ENCODE measurements at places on chromosomes 11 and 22.

DNA sequence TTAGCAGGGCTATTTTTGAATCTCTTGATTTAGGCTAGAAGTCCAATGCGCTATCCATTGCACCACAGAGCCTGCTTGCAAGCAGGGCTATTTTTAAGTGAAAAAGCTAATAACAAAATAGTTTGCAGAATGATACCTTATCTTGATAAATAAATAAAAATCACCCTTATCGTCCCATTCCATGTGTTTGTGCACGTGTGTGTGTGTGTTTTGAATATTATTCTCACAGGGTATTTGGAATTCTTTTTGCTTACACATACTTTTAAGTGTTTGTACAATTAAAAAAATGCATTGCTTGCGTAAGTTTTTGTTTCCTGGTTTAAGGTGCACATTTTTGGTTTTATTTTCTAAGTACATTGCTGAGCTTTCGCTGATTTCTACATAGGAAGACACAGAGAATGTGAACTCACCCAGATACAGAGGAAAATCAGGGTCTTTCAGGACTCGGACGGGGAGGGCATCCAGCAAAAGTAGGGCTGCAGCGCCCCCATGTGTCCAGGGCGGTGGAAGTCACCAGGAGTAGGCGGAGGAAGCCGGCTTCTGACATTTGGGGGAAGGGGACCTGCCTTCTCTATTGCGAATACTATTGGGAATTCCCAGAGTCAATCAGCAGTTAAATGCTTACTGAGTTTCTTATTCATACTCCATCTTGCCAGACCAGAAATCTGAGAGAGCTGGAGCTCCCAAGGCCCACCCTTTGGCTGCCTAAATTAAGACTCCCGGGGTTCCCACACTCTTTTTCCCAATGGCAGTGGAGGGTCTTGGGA is 27.3 kb downstream of the SLC1A2 start:
- no peak overlapping the region for H3K4me3 ChIP-seq
- no peak overlapping the region for H3K27ac ChIP-seq
- peaks cover 11% of the 10 kb centered on the region for H3K4me1 ChIP-seq
- no peaks in the 10 kb centered on the region for H3K27me3 ChIP-seq
- no peaks in the 10 kb centered on the region for H3K36me3 ChIP-seq

- H3K4me3 ChIP-seq = no peak overlapping the region
- H3K27ac ChIP-seq = no peak overlapping the region
- DNase-seq = no peak
- no peaks in the 10 kb centered on the region for H3K4me1 ChIP-seq
These were observed 694.7 kb downstream of the NTM start for GRCh38 chr11:132064987-132065620.

DNA sequence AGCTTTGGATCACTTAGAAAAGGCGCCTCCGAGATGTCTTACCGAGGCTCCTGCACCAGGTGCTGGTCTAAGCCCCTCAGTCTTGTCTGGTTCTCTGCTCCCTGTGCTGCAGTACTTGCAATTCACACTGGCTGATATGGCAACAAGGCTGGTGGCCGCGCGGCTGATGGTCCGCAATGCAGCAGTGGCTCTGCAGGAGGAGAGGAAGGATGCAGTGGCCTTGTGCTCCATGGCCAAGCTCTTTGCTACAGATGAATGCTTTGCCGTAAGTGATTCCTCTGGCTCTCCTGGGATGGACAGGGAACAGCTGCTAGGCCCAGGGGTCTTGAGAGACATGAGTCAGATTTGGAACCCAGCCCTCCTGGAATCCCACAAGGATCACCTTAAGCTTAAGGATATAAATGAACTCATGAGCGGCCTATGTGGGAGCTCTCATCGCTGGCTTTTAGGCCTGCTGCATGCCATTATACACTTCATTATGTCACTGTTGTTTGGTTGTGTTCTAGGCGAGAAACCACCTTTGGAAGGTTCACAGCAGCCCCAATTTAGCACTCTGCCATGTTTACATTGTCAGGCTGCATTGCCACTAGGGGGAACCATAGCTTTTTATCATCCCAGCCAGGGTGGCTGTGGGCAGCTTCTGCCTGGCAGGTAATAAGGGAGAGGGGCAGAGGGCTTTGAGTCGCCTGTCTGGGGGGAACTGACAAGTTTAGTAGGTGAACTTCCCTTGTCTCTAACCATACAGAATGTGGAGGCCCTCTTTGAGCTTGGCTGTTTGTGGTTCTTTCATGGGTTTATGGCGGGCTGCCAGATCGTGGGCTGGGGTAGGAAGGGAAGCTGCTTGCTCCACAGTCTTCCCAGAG is 8.5 kb downstream of the ACAD8 start:
- H3K4me1 ChIP-seq = no peaks in the 10 kb centered on the region
- H3K27ac ChIP-seq = no peak overlapping the region
- H3K36me3 ChIP-seq = peaks cover 6% of the 10 kb centered on the region

DNA sequence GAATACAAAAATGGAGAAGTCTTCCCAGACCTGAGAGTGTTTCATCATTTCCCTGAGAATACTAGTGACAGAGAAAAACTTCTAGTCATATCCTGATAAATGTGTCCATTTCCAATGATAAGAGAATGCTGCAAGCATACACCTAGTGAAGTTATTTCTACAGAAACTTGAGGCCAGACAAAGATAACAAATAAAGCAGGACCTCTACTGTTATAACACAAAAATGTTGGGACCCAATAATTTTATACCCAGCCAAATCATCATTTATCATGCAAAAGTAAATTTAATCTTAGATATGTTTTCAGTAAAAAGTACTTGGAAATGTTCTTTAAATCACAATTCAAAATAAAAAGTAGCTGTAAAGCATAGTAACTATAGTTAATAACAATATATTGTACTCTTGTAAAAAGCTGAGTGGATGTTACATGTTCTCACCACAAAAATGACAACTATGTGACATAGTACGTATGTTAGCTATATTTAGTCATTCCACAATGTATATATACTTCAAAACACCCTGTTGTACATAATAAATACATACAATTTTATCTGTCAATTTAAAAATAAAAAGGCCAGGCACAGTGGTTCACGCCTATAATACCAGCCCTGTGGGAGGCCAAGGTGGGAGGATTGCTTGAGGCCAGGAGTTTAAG is 12.6 kb downstream of the RRAS2 start:
- no peak for DNase-seq
- H3K4me3 ChIP-seq = no peak overlapping the region
- no peaks in the 10 kb centered on the region for H3K36me3 ChIP-seq
- no peak overlapping the region for H3K27ac ChIP-seq

DNA sequence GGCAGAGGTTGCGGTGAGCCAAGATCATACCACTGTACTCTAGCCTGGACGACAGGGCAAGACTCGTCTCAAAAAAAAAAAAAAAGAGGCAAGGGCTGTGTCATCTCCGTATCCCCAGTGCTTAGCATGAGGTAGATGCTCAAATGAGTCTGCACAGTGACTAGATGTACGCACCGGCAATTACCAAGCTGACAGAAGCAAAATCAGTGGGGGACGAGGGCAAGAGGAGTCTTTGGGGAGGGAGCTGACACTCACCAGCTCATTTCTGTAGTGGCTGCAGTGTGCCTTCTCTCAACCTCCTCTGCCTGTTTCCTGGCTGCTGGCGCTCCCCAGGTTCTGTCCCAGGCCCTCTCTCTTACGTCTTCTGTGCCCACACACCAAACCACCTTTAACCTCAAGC is 69.9 kb downstream of the PACSIN2 start:
- H3K27me3 ChIP-seq = no peaks in the 10 kb centered on the region
- DNase-seq = no peak
- peaks cover 36% of the 10 kb centered on the region for H3K4me1 ChIP-seq
- no peaks in the 10 kb centered on the region for H3K36me3 ChIP-seq
- H3K27ac ChIP-seq = no peak overlapping the region
- no peak overlapping the region for H3K4me3 ChIP-seq

GRCh38 chr11:2345050-2345449 is 32.1 kb upstream of the CD81 start:
- DNase-seq = no peak
- H3K4me3 ChIP-seq = no peak overlapping the region
- H3K27me3 ChIP-seq = no peaks in the 10 kb centered on the region
- no peaks in the 10 kb centered on the region for H3K4me1 ChIP-seq
- no peak overlapping the region for H3K27ac ChIP-seq

DNA sequence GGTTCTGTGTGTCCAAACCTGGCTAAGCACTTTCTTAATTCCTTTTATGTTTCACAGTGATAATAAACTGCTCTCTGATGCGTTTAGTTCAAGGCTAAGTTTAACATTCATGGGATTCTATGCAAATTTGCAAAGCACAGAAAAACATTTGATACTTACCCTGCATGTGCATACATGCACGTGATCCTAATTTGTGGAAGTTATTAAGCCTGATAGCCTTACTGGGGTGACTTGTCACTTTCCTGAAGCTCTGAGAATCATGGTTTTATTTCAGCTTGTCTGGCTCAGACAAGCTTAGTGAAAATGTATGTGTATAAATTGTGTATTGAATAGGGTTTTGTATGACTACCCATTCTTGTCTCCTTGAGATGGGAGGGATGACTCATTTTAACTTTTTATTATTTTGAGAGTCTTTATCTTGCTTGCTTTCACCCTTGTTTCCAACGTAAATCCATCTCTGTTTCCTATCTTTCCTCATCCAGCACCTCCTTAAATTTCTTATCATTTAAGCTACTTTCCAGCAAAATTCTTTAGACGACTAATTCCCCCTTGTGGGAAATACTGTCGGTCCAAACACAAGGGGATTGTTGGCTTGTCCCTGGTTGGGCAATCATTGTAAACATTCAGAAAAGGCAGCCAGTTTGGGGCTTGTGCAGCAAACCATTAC is 167.1 kb downstream of the C11orf91 start:
- no peak for DNase-seq
- no peak overlapping the region for H3K4me3 ChIP-seq
- no peaks in the 10 kb centered on the region for H3K36me3 ChIP-seq
- no peaks in the 10 kb centered on the region for H3K4me1 ChIP-seq

DNA sequence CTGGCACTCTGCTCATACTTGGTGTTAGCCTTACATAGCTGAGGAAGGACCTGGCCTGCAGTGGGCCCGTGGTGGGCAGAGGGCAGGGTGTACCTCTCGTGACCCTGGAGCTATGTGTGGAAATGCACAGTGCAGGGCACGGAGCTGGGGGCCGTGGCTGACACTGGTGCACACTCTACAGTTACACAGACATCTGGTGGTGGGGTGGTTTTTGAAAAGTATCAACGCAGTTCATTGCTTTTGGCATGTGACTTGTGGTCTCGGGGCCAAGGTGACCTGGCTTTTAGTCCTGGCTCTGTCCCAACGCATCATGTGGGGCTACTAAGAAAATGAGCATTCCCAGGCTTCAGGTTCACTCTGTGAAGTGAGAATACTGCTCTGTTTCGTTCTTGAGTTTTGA is 553.6 kb downstream of the NTM start:
- no peaks in the 10 kb centered on the region for H3K4me1 ChIP-seq
- no peaks in the 10 kb centered on the region for H3K36me3 ChIP-seq
- H3K27me3 ChIP-seq = no peaks in the 10 kb centered on the region

- no peak overlapping the region for H3K27ac ChIP-seq
- no peak overlapping the region for H3K4me3 ChIP-seq
- H3K27me3 ChIP-seq = peaks cover 17% of the 10 kb centered on the region
These were observed 2.7 kb downstream of the RAB3IL1 start for GRCh38 chr11:61914471-61915171.

DNA sequence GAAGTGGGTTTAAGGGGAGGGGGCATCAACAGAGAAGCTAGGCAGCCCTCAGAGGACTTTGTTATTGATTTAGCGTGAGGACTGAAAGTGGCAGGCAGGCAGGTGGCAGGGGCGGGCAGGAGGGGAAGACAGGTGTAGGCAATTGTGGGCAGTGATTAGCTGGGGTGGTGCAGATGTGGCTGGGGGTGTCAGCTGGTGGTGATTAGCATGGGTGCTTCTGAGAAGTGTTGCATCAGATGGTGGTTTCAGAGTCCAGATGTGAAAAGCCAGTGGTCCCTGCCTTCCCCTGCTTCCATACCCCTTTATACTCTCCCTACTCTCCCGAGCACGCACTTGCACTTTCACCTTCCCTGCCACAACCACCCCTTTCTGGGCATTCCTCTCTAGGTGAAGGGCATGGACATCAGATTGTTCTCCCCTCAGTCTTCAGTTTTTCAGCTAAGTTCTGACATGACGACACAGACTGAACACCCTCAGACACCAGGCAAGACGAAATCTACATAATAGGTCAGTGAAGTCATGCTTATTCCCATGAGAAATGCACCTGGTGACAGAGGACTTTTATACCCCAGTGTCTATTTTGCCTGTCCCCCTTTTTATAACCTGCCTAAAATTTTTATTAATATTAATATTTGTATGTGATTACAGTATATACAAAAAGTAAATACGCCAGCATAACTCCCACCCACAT is 435.7 kb upstream of the CADM1 start:
- DNase-seq = no peak
- H3K27ac ChIP-seq = no peak overlapping the region
- no peaks in the 10 kb centered on the region for H3K36me3 ChIP-seq
- H3K27me3 ChIP-seq = no peaks in the 10 kb centered on the region

DNA sequence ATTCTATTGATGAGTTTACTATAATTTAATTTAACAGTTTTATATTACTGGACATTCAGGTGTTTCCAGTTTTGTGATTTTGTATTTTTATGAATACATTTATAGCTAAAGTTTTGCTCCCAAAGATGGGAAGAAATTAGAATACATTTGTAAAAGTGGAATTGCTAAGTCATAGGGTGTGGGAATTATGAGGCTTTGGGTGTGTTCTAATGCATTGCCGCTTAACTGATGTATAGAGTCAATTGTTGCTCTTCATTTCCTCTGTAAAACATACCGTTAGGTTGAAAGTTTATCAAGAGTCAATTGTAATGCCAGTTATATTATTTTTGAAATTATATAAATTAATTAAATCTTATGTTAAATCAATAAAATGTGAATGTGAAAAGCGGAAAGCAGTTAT is 16.2 kb downstream of the PAAF1 start:
- H3K4me3 ChIP-seq = no peak overlapping the region
- DNase-seq = no peak
- H3K4me1 ChIP-seq = no peaks in the 10 kb centered on the region
- H3K36me3 ChIP-seq = no peaks in the 10 kb centered on the region
- no peak overlapping the region for H3K27ac ChIP-seq
- H3K27me3 ChIP-seq = no peaks in the 10 kb centered on the region

DNA sequence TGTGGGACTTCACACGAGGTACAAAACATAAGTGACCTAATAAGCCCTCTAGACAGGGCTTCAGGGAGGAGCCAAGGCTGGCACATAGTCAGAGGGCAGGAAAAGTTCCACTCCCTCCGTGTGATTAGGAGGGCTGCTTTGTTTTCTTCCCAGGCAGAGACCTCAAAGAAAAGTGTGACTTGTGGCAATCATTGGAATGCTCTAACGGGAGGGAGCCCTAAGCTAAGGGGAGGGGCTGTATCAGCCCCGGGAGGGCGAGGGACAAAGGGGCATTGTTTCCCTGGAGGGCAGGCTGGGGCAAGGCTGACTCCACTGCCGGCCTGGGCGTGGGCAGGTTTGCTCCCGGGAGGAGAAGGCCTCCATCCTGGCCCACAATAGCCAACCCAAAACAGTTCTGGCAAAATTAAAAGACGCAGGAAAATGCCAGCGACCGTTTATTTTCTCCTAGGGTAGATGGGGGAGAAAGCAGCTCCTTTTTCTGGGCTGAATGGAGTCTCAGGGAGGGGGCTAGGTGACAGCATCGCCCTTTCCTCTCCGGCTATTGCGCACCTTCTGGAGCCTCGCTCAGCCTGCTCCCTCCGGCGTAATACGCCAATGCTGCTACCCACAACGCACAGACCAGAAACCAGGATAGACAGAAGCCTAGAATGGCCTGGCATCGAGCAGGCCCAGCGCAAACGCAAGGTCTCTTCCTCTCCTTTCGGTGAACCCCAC is 60.2 kb downstream of the ENDOD1 start:
- H3K4me3 ChIP-seq = peak overlapping the region; percentile 63
- H3K4me1 ChIP-seq = peaks cover 3% of the 10 kb centered on the region
- DNase-seq = peak; percentile 52
- H3K27me3 ChIP-seq = no peaks in the 10 kb centered on the region
- H3K27ac ChIP-seq = peak overlapping the region; percentile 92
- H3K36me3 ChIP-seq = no peaks in the 10 kb centered on the region

All from colonic mucosa (tissue), 4 donors.